Stimulated activated CD8-positive, alpha-beta memory T cell treated with anti-CD3 and anti-CD28 coated beads, Interleukin-7, amount 100 ng/mL, for 1 hour (primary cell): ENCODE measurements at places on chromosomes 16 and 17.

GRCh38 chr17:80531400-80531799, 13.2 kb upstream of the RPTOR start:
- no peak for DNase-seq

- DNase-seq = no peak
Measured at GRCh38 chr16:72195609-72196008, 23.7 kb upstream of the PMFBP1 start.

- no peak for DNase-seq
Measured at GRCh38 chr16:70730944-70731343, 45.1 kb upstream of the MTSS2 start.

- DNase-seq = no peak
Measured at GRCh38 chr17:37708008-37708615, 36.7 kb downstream of the HNF1B start.

GRCh38 chr16:30677931-30678585, 19.8 kb downstream of the FBRS start:
- no peak for DNase-seq

GRCh38 chr17:78990349-78991016, 10.8 kb upstream of the LGALS3BP start:
- no peak for DNase-seq

- no peak for DNase-seq
Measured at GRCh38 chr17:2063261-2064146, 8.6 kb downstream of the HIC1 start.

DNA sequence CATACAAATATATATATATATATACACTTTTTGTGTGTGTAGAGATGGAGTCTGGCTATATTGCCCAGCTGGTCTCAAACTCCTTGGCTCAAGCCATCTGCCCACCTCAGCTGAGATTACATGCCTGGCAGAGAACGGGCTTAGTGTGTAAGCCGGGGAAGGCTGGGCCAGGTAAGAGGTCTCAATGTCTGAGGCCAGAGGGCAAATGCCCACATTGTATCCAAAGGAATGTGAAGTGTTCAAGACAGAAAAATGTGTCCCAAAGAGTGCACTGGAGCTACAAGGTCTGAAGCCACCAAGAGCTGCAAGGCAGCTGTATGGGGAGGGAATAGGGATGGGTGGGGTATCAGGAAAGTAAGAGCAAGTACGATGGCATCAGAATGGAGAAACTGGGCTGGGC, 8.8 kb downstream of the CD2BP2 start:
- DNase-seq = no peak

- no peak for DNase-seq
Measured at GRCh38 chr17:62629556-62630364, 2.3 kb downstream of the MRC2 start.

DNA sequence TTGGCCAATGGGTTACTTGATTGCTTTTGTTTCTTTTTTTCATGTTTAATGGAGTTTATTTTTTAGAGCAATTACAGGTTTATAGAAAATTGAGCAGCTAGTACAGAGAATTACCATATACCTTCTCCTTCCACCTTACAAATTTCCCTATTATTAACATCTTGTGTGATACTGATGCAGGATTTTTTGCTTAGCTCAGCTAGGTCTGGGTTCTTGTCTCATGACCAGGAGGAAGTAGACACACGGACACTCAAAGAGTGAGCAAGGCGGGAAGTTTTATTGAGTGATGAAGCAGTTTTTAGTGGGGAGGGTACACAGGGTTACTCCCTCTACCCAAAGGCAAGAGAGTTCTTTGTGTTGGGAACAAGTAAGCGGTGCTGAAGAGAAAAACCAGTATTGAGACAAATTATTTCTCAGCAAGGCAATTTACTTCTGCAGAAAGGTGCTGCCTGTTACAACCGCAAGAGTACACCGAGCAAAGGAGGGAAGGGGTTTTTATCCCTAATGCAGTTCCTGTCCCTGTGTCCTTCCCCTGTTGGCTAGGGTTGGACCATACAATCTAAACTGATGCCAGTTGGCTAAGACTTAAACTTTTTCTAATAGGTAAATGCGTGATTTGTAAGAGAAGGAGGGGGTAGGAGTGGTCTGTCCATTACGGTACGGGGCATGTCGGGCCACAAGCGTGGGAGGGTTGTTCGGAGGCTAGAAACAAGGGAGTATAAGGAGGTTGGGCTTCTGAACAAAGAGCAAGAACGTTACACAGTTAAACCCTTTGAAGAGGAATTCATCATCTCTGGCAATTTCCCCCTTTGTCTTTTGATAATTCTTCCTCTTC, 26.9 kb downstream of the SEC14L1 start:
- no peak for DNase-seq

- DNase-seq = no peak
Measured at GRCh38 chr17:5971969-5972368, 98.2 kb upstream of the WSCD1 start.

DNA sequence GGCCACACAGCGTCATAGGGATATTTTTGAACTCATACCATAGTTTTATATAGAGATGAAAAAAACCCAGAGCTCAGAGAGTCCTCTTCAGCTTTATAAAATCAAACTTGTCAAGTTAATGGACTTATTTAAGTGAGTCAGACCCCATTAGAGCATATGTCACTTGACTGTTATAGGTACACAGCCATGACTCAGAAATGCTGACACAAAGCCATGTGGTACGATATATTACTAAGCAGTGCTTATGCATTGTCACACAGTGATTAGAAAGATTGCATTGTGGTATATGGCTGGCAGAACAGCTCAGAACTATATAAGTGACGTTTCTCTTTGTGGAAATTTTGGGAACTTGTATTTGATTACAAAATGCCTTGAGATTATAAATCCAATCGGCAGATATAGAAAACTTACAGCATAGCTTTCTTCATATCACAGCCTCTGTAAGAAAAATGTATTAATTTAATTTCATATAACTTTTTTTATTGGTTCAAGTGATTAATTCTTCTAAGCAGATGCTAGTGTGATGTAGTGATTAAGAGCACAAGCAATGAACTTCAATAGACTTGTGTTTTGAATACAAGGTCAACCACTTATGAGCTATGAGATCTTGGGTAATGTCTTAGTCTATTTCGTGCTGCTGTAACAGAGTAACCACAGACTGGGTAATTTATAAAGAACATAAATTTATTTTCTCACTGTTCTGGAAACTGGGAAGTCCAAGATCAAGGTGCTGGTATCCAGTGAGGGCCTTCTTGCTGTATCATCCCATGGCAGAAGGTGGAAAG, 25.8 kb upstream of the GINS3 start:
- no peak for DNase-seq

DNA sequence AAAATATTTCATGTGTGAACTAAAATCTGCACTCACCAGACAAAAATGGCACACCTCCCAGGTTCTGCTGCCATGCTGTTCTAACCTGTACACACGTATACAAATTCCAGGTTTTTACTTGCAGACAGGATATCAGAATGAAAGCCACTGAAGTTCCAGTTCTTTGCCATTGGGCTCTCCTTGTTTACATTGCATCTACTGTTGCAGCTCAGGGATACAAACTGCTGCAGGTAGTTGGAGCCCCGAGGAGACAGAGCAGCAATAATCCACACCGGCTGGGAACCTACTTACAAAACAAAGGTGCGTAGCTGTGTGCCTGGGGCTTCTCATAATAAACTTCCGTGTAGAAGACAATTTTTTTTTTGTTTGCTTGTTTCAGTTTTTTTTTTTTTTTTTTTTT, 59.6 kb downstream of the HAPSTR1 start:
- no peak for DNase-seq

GRCh38 chr17:63452962-63453551, 7.0 kb upstream of the CYB561 start:
- DNase-seq = no peak

DNA sequence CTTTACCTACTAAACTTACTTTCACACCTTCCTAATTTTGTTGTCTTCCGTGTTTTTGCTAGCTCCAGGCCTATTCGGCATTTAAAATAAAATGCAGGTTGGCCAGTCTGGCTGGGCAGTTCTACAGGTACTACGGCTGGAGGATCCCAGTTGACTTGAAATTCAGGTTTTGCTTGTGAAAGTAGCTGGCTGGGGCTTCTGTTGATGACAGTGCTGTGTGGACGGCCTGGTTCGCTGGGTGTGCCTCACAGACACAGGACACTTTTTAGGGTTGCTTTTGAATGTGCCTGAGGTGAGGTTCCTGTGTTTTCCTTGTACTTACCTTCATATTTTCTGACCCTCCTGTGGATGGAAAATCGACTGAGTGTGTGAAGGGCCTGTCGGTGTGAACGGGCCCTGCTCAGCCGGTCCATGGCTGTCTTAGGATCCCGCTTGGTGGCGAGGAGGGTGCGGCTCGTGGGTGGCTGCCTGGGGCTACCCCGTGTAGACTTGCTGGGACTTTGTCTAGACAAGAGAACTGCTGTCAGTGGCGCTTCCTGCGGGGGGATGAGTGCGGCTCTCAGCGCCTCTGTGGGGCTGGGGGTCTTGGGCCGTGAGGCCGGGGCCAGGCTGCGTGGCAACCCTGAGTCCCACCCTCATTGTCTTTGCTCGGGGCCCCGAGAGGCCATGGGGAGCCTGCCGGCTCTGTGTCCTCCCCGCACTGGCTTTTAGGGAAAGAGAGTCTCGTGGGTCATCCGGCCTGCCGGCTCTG, 18.7 kb upstream of the ZNF750 start:
- no peak for DNase-seq

GRCh38 chr16:57089406-57089805, 3.0 kb upstream of the CPNE2 start:
- no peak for DNase-seq

- DNase-seq = no peak
Measured at GRCh38 chr16:23979441-23979840, 143.7 kb downstream of the PRKCB start.

GRCh38 chr16:1420111-1420539, 422 bp downstream of the UQCC4 start:
- DNase-seq = no peak

- no peak for DNase-seq
Measured at GRCh38 chr16:82631701-82632685, 5.2 kb downstream of the CDH13 start.

DNA sequence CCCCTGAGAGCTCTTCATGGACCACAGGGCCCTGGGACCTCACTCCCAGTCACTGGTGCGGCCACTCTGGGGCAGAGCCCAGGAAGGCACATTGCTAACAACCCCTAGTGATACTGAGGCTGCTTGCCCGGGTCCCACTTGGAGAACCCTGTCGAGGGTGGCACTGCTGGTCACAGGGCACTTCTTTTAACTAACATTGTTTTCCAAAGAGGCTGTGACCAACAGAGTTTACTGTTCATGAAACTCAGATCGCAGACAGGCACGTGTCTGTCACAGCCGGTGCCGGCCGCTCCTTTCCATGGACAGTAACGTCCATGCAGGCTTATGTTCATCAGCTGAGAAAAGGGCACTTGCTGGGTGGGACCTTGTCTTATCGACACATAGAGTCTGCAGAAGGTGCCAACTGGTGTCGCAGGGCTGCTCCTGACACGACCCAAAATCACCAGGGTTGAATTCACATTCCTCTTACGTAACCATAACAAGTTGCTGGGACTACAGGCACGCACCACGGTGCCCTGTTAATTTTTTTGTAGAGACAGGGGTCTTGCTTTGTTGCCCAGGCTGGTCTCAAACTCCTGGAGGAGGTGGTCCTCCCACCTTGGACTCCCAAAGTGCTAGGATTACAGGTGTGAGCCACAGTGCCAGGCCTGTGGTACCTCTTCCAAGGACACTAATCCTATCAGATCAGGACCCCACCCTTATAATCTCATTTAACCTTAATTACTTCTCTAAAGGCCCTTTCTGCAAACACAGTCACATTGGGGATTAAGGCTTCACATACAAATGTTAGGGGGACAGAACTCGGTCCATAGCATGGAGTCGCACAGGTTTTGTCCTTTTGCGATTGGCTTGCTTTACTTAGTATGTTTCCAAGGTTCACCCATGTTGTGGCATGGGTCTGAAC, 1.2 kb upstream of the ZC3H18 start:
- DNase-seq = no peak

- no peak for DNase-seq
Measured at GRCh38 chr16:50917950-50918703, 176.2 kb downstream of the CYLD start.

- DNase-seq = no peak
Measured at GRCh38 chr17:83170571-83171260, 91.3 kb downstream of the METRNL start.

- no peak for DNase-seq
Measured at GRCh38 chr16:47712276-47713224, 251.4 kb downstream of the PHKB start.

GRCh38 chr16:24286741-24287405, 30.7 kb downstream of the CACNG3 start:
- DNase-seq = no peak

DNA sequence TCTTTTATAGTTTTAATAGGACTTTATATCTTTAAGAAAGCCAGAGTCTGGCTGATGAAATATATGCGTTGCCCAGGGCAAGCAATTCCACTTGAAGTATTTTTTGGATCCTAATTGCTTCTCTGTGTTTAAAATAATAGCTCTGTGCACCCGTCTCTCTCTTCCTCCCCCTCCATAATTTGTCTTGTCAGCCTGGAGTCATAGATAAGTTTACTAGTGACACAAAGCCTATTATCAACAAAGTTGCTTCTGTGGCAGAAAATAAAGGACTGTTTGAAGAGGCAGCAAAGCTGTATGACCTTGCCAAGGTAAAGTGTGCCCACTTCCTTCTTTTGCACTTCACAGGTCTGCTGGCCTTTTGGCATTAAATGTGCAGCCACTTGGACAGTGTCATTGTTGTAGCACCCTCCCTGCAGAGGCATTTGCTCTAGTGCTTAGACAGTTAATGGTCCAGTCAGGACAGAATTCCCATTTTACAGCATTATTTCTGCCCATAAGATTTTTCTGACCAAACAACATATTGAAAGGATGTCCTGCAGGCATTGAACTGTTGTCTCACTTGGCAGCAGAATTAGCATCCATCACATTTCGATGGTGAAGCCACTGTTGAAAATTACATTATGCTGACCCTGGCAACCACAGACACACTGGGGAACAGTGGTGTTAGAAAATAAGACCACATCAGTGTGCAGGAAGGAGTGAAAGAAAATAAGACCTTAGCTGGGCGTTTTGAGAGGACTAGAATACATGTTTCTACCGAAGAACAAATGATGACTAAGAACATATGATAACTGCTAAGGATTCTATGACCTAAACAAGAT, 28.4 kb upstream of the SLC12A3 start:
- no peak for DNase-seq

- peak; percentile 96 for DNase-seq
Measured at GRCh38 chr17:47970725-47971499, at the start of gene CDK5RAP3. CDK5RAP3 (plus strand) TSS chr17:47971113; CDS start chr17:47971147, 34 bp downstream.

DNA sequence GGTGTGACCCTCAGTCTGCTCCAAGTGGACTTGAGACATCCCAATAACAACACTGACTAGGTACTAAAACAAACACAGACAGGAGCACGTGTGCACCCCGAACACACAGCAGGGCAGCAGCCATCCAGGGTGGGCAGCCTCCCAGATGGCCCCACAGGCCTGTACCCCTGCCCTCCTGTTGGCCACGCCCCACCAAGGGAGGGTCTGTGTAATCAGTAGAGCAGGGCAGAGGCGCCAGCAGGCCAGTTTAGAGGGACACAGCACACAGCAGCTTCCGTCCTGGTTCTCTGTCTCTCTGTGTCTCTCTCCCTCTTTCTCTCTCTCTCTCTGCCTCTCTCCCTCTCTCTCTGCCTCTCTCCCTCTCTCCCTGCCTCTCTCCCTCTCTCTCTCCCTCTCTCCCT, 21.4 kb downstream of the ACTG1 start:
- DNase-seq = no peak

DNA sequence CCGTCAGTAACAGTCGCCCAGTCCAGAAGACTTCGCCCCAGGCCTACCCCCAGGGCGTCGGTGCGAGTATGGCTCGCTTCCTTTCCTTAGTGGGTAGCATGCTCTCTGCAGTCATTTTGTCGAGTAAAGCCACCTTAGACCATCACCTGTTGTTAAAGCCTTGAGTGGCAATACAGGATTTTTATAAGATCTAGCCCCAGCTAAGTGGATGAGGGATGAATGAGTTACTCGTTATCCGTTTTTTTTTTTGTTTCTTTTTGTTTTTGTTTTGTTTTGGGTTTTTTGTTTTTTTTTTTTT, 322 bp upstream of the KLHL11 start:
- no peak for DNase-seq
